T47D (cell line): ENCODE measurements at places on chromosomes 11 and 22.
A peak's percentile ranks its signal among the peaks of the same experiment; 100 is the strongest.

GRCh38 chr22:20918663-20919218, 1.5 kb downstream of the CRKL start:
- no peak for DNase-seq

GRCh38 chr11:36373016-36374010, 77.2 kb downstream of the PRR5L start:
- DNase-seq, result no peak

DNA sequence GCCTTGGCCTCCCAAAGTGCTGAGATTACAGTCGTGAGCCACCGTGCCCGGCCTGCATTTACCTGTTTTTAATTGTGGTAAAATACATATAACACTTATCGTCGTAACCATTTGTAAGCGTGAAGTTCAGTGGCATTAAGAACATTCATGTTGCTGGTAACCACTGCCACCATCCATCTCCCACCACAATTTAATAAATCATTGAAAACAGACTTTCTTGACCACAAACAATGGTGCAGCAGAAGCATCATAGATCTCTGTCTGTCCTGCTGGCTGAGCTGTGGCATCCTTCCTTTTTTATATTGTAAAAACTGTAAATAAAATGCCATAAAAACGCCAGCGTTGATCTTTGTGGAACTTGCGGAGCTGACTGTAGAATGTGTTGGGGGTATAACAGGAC, 24.3 kb downstream of the LRP5 start:
- no peak for DNase-seq

- DNase-seq, result no peak
Measured at GRCh38 chr11:30245621-30246020, 14.8 kb downstream of the FSHB start.

DNA sequence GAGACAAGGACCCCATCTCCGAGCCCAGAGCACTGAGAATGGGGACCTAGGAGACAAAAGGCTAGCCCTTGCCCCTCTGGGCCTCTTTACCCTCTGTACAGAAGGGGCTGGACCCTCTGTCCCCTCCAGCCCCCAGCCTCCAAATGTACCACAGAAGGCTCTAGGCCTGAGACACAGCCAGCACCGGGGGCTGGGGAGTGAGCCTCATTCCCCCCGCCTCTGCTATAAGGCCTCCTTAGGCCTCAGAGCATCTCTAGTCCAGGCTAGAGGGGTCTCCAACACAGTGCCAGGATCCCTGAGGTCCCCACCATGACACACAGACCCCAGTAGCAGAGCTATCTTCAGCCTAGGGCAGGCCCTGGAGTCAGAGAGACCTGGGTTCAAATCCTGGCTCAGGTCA, 4.8 kb downstream of the SMTN start:
- DNase-seq, result peak; percentile 1

- DNase-seq, result no peak
Measured at GRCh38 chr11:27754035-27755017, 54.1 kb upstream of the BDNF start.
